Activated CD4-positive, alpha-beta T cell treated with anti-CD3 and anti-CD28 coated beads for 36 hours (primary cell): ENCODE measurements at places on chromosomes 5 and 9. TPM values are rescaled to one million over a fixed set of nuclear protein-coding genes. Genes with fewer than 3 reads are reported as not detected.
A peak's percentile ranks its signal among the peaks of the same experiment; 100 is the strongest.

GRCh38 chr9:75894566-75894965, 4.1 kb downstream of the PCSK5 start:
- H3K27ac ChIP-seq = no peak overlapping the region
- no peaks in the 10 kb centered on the region for H3K36me3 ChIP-seq
- H3K4me3 ChIP-seq = no peak overlapping the region
- no peak for DNase-seq
- H3K27me3 ChIP-seq = peaks cover 2% of the 10 kb centered on the region

GRCh38 chr5:146877178-146877681, 1.3 kb downstream of the PPP2R2B start:
- peak overlapping the region; percentile 79 for H3K4me3 ChIP-seq
- no peaks in the 10 kb centered on the region for H3K36me3 ChIP-seq
- peaks cover 8% of the 10 kb centered on the region for H3K4me1 ChIP-seq
- H3K27me3 ChIP-seq = peaks cover 34% of the 10 kb centered on the region

DNA sequence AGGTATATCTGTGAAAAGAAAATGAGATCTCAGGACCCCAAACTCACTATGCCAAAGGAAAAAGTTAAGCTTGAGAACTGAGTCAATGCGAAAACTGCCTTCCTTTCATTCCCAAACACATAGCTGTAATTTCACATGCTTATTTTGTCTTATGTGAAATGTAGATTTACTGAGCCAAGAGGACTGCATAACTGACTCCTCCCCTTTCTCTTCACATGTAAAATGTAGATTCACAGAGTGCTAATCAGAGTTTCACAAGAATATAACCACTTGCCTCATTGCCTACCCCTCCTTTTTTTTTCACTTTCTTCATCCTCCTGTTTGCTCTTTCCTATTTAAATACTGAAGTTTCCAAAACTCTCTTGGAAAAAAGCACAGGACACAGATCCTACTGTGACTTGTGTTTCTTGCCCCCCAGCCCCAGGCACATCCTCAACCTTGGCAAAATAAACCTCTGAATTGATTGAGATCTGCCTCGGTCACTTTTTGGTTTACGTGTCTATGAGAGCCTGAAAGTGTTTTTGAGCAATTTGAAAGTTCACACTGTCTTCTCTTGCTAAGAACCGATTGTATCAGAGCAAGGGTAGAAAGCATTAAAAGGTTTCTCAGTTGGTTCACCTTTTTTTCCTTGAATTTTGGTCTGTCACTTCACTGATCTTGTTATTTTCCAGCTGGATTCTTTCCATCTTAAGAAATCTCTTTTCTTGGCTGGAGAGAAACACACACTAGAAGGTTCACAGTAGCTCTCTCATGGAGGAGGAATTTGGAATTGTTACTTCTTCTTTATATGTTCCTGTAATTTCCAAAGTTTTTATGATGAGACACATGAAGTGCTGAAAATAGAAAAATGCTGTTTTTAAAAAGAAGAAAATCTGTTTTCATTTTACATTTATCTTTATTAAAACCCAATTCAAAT, 44.8 kb upstream of the SNAPC3 start:
- no peak for DNase-seq
- no peaks in the 10 kb centered on the region for H3K36me3 ChIP-seq
- H3K4me1 ChIP-seq = no peaks in the 10 kb centered on the region
- H3K27me3 ChIP-seq = peaks cover 2% of the 10 kb centered on the region
- no peak overlapping the region for H3K4me3 ChIP-seq

DNA sequence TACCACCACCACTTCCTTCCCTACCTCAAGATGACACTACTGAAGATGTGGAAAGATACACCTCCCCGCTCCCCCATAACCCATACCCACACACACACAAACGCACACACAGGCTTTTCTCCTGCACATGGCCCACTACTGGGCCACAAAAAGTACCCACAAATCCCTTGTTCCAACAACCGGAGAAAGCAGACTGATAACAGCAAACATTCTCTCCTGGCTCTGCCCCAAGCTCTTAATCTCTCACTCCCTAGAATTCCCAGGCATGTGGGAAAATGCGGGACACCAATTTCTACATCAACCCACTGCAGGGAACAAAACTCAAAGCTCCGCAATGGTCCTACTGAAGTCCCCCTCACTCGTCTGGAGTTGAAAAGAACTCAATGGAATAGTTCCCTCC, 611.0 kb upstream of the KLF4 start:
- DNase-seq = no peak
- no peaks in the 10 kb centered on the region for H3K4me1 ChIP-seq
- no peaks in the 10 kb centered on the region for H3K36me3 ChIP-seq
- H3K27ac ChIP-seq = no peak overlapping the region

- peaks cover 15% of the 10 kb centered on the region for H3K4me1 ChIP-seq
- H3K4me3 ChIP-seq = peak overlapping the region; percentile 78
- H3K27ac ChIP-seq = no peak overlapping the region
- DNase-seq = no peak
- H3K27me3 ChIP-seq = peaks cover 37% of the 10 kb centered on the region
Measured at GRCh38 chr5:113293068-113293974, 141.5 kb downstream of the TSSK1B start.

- DNase-seq = no peak
- peaks cover 55% of the 10 kb centered on the region for H3K36me3 ChIP-seq
- H3K4me1 ChIP-seq = peaks cover 64% of the 10 kb centered on the region
- peak overlapping the region; percentile 10 for H3K4me3 ChIP-seq
Measured at GRCh38 chr5:113022661-113023060, 46.1 kb downstream of the DCP2 start.

GRCh38 chr9:115038178-115038577, 79.8 kb downstream of the TNC start:
- H3K4me3 ChIP-seq = no peak overlapping the region
- no peak for DNase-seq
- H3K36me3 ChIP-seq = no peaks in the 10 kb centered on the region
- H3K4me1 ChIP-seq = peaks cover 30% of the 10 kb centered on the region
- H3K27me3 ChIP-seq = peaks cover 7% of the 10 kb centered on the region
- peak overlapping the region; percentile 38 for H3K27ac ChIP-seq

- H3K36me3 ChIP-seq = peaks cover 16% of the 10 kb centered on the region
- H3K27ac ChIP-seq = peak overlapping the region; percentile 96
- no peaks in the 10 kb centered on the region for H3K27me3 ChIP-seq
- peak overlapping the region; percentile 97 for H3K4me3 ChIP-seq
- peaks cover 32% of the 10 kb centered on the region for H3K4me1 ChIP-seq
- DNase-seq = no peak
Measured at GRCh38 chr9:37464006-37464405, 1.2 kb downstream of the ZBTB5 start.

DNA sequence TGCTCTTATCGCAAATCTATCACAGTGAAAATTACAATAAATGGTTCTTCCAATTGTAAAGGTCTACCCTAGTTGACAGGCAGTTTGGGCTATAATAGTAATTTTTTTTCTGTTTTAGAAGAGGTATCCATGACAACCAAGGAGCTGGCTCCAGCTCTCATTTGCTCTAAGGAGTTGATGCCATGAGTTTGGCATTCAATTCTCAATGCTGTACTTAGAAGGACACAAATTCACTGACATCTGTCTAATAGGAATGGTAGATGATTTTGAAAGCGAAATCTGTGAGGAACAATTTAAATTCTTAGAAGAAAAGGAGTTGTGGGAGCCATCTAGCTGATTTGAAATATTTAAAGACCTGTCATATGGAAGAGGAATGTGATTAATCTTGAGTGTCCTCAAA, 203.6 kb upstream of the DAB2 start:
- no peak overlapping the region for H3K27ac ChIP-seq
- DNase-seq = no peak
- H3K36me3 ChIP-seq = no peaks in the 10 kb centered on the region
- no peak overlapping the region for H3K4me3 ChIP-seq
- no peaks in the 10 kb centered on the region for H3K4me1 ChIP-seq

DNA sequence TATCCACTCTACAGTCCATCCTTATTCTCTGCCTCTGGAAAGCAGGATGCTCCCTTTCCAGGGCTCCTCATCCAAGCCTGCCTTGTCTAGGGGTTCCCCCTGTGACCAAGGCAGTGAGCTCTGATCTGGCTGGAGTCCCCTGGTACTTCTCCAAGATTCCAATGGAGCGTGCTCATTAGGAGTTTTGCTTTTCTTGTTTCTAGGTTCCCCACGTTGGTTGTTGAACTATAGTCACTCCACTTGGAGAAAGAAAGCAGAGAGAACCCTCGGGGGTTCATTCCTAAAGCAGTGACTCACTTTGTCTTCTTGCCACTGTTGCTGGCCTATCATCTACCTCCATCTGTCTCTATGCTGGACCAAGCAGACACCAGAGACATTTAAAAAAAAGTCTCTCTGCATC, 192.6 kb downstream of the TLE4 start:
- peaks cover 3% of the 10 kb centered on the region for H3K4me1 ChIP-seq
- no peaks in the 10 kb centered on the region for H3K27me3 ChIP-seq
- no peak overlapping the region for H3K27ac ChIP-seq
- no peaks in the 10 kb centered on the region for H3K36me3 ChIP-seq

- no peaks in the 10 kb centered on the region for H3K27me3 ChIP-seq
- DNase-seq = no peak
- H3K4me1 ChIP-seq = peaks cover 64% of the 10 kb centered on the region
- H3K36me3 ChIP-seq = peaks cover 4% of the 10 kb centered on the region
- peak overlapping the region; percentile 94 for H3K27ac ChIP-seq
Measured at GRCh38 chr5:40224421-40224820, 455.3 kb upstream of the PTGER4 start.

GRCh38 chr5:81235287-81236072, 2.4 kb downstream of the CKMT2 start:
- no peak for DNase-seq
- H3K36me3 ChIP-seq = peaks cover 4% of the 10 kb centered on the region
- peaks cover 16% of the 10 kb centered on the region for H3K4me1 ChIP-seq
- no peak overlapping the region for H3K27ac ChIP-seq

Gene PPP6C
- 35.1 TPM for total RNA-seq

Gene ACTL7B
- total RNA-seq = not detected
